ENCODE measurements at places on chromosomes 6 and 20.

DNA sequence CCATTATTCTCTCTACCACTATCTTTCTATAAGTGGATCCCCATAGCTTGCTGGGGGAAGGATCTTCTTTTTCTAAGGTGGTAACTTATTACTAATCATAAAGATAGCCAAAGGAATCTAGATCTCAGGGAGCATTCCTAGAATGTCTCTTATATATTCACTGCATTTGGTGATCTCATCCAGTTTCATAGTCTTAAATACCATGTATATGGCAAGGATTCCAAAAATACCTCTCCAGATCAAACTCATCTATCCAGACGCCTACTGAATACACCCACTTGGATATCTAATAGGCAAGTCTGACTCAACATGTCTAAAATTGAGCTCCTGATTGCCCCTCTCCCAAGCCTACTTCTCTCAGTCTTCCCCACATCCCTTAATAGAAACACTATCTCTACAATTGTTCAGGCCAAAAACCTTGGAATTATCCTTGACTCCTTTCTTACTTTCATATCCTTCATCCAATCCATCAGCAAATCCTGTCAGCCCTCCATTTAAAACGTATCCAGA, 264.4 kb downstream of the HACE1 start:
- DNase-seq = no peak

- DNase-seq = no peak
Observed at GRCh38 chr6:33040157-33040556, 30.8 kb upstream of the HLA-DOA start.

DNA sequence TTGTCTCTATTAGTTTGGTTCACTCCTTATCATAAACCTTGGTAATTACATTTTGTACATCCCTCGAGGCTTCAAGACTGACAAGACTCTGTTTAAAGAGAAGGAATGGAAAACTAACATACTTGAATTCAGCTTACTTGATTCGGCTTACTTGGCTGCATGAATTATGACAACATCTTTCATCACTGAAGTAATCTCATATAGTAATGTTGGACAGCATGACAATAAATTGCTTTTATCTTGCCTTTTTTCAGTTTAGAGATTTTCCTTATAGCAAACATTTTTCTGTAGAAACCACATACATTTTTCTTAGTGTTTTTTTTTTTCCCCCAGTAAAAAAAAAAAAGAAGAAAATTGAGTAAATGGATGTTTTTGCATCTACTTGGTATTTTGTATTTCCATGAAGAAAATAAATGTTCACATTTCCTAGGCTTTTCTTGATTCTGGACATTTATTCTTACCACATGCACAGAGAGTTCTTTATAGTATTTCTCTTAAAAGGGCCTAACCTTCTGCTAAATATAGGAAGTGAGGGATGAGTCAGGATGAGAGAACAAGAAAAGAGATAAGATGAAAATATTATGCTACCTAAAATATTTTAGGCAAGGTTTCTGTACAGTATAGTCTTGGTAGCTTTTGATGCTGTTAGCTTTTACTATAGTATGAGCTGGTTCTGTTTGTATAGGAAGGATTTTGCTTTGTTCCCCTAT, 101.0 kb upstream of the HDGFL1 start:
- DNase-seq = no peak

- no peak for DNase-seq
Observed at GRCh38 chr20:17129089-17129488, 97.8 kb upstream of the PCSK2 start.
